ENCODE measurements at places on chromosomes 12 and 14. TPM values are rescaled to one million over a fixed set of nuclear protein-coding genes. Genes with fewer than 3 reads are reported as not detected.
A peak's percentile ranks its signal among the peaks of the same experiment; 100 is the strongest.

DNA sequence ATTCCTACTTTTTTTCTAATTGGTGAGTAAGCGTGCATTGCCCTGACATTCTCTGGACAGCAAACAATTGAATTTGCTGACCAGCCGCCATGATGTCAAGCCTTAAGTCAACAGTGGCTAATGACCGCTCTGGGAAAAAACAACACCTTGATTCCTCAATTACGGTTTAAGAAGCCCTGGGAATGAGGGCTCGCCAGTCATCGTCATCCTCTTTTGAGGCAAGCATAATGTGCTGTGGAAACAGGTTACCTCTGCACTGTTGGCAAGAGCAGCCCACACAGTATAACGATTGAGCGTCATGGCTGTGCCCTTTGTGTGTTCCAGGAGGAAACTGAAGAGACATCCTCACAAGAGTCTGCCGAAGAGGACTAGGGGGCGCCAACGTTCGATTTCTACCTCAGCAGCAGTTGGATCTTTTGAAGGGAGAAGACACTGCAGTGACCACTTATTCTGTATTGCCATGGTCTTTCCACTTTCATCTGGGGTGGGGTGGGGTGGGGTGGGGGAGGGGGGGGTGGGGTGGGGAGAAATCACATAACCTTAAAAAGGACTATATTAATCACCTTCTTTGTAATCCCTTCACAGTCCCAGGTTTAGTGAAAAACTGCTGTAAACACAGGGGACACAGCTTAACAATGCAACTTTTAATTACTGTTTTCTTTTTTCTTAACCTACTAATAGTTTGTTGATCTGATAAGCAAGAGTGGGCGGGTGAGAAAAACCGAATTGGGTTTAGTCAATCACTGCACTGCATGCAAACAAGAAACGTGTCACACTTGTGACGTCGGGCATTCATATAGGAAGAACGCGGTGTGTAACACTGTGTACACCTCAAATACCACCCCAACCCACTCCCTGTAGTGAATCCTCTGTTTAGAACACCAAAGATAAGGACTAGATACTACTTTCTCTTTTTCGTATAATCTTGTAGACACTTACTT, 138.9 kb downstream of the HMGA2 start:
- no peak for DNase-seq
- peaks cover 19% of the 10 kb centered on the region for H3K4me1 ChIP-seq
- no peaks in the 10 kb centered on the region for H3K27me3 ChIP-seq
- H3K27ac ChIP-seq, result 0 out of 2 replicates have a peak overlapping the region, but pooled peaks have one; percentile 8
- H3K36me3 ChIP-seq, result peaks cover 75% of the 10 kb centered on the region

DNA sequence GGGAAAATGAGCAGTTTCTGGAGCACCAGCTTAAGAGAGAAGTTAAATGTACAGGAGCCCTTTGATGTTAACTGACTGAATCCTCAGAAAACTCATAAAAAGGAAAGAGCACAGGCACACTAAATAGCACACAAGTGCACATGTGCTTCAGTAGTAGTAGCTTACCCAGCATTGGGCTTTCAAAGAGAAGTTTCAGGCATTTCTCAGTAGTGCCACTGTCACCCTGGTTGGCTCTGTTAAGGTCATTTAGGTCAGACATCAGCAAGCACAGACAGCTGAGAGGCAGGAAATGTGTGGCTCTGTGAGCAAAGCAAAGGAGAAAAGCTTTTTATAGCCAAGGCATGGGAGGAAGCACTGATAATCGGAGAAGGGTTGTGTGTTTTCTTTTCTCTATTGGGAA, 96.3 kb upstream of the HIF1A start:
- no peaks in the 10 kb centered on the region for H3K36me3 ChIP-seq
- no peaks in the 10 kb centered on the region for H3K27me3 ChIP-seq
- H3K4me1 ChIP-seq, result peaks cover 46% of the 10 kb centered on the region
- no peak overlapping the region for H3K27ac ChIP-seq
- DNase-seq, result no peak

DNA sequence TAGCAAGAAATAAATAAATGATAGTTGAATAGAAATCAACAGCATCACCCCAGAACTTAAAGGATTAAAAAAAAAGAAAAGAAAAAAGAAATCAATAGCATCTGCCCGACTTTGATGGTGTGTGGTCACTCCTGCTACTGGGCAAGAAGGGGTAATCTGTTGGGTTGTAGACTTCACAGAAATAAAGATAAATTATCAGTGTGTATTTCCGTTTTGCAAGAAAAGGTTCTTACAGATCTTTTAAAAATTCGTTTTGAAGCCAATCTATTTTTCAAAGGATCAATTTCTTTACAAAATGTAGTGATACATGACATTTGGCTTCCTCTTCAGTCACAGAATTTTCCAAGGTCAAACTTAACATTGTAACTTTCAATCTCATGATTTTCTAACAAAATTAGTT, 448.9 kb upstream of the FAR2 start:
- 0 out of 2 replicates have a peak, but pooled peaks cover 6% of the 10 kb centered on the region for H3K4me1 ChIP-seq
- no peaks in the 10 kb centered on the region for H3K27me3 ChIP-seq
- H3K27ac ChIP-seq, result no peak overlapping the region
- H3K36me3 ChIP-seq, result peaks cover 48% of the 10 kb centered on the region

DNA sequence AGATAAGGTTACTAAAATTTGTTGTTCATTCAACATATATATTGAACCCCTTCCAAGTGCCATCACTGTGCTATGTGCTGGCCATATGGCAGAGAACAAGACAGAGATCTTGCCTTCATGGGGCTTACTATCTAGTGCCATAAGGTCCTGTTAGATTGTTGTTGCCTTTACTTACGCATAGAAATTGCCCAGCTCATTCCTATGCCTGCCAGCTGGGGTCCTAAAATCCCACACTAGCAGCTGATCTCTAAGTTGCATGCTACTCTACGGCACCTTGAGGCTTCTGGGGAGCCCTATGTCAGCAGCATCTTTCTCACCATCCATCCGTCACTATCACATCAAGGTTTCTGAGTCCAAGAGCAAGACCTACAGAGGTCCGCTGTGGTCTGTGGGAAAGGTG, 1.4 kb upstream of the KCNK10 start:
- no peaks in the 10 kb centered on the region for H3K36me3 ChIP-seq
- H3K27ac ChIP-seq, result no peak overlapping the region
- H3K4me1 ChIP-seq, result no peaks in the 10 kb centered on the region
- no peak for DNase-seq
- peaks cover 95% of the 10 kb centered on the region for H3K27me3 ChIP-seq
- H3K4me3 ChIP-seq, result no peak overlapping the region

- H3K4me1 ChIP-seq, result peaks cover 5% of the 10 kb centered on the region
- no peaks in the 10 kb centered on the region for H3K36me3 ChIP-seq
These were observed 37.4 kb upstream of the OVCH1 start for GRCh38 chr12:29534935-29535334.

- no peak overlapping the region for H3K27ac ChIP-seq
- DNase-seq, result no peak
- no peak overlapping the region for H3K4me3 ChIP-seq
- H3K36me3 ChIP-seq, result no peaks in the 10 kb centered on the region
- no peaks in the 10 kb centered on the region for H3K4me1 ChIP-seq
These were observed 41.7 kb downstream of the PRKD1 start for GRCh38 chr14:29885988-29886387.

DNA sequence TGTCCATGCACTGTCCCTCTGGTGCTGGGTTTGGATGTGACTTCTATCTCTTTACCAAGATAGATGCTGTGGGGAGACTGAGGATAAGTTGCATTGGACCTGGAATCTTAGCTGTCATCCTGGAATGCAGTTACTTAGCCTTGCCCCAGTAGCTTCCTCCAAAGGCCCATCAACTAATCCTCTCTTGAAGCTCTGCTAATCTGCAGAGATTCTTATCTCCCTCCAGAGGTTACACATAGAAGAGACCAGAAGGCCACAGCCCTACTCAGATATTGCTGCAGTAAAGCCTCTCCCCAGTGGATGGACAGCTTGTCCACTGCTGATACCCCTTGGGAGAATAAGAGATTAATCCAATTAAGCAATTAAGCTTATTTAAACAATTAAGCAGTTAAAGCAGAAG, 867.2 kb downstream of the BCL11B start:
- H3K36me3 ChIP-seq, result no peaks in the 10 kb centered on the region
- H3K27ac ChIP-seq, result no peak overlapping the region
- H3K4me1 ChIP-seq, result no peaks in the 10 kb centered on the region
- H3K4me3 ChIP-seq, result no peak overlapping the region
- DNase-seq, result no peak

- H3K27ac ChIP-seq, result no peak overlapping the region
- no peaks in the 10 kb centered on the region for H3K4me1 ChIP-seq
- DNase-seq, result no peak
- H3K4me3 ChIP-seq, result no peak overlapping the region
These were observed 53.5 kb downstream of the ADGRD1 start for GRCh38 chr12:131007031-131007739.

DNA sequence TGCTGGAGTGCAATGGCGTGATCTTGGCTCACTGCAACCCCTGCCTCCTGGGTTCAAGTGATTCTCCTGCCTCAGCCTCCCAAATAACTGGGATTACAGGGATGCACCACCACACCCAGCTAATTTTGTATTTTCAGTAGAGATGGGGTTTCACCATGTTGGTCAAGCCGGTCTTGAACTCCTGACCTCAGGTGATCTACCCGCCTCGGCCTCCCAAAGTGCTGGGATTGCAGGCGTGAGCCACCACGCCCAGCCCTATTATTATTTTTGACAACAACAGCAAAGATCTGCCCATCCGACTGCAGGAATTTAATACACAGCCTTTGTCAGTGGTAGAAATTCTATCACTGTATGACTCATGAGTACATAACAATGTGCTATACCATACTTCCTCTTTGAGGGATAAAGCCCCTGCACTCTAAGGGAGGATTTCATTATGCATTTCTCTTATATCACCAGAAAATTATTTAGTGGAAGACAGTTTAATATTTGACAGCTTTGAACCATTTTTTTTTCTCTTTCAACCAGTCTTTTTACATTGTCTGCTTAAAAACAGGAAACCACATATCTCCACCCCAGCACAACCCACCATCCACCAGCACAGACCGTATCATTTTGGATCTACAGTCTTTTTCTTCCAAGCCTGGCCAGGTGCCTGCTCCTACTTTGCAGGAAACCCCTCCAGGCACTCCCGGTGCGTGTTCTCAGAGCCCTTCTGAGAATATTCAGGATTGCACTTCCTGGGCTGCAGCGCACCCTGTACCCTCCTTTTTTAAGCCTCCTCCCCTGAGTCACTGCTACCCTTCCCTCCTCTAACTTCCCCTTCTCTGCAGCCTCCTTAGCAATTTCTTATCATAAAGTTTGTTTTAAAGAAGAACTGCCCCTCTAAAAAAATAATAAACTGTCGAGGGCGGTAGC, 594 bp downstream of the ARHGDIB start:
- H3K4me3 ChIP-seq, result peak overlapping the region; percentile 59
- H3K27ac ChIP-seq, result peak overlapping the region; percentile 87
- H3K4me1 ChIP-seq, result peaks cover 17% of the 10 kb centered on the region
- no peaks in the 10 kb centered on the region for H3K36me3 ChIP-seq
- peak; percentile 66 for DNase-seq

GRCh38 chr14:104339829-104340228, 201.4 kb downstream of the KIF26A start:
- no peaks in the 10 kb centered on the region for H3K36me3 ChIP-seq
- peaks cover 39% of the 10 kb centered on the region for H3K27me3 ChIP-seq
- no peak overlapping the region for H3K4me3 ChIP-seq
- no peak for DNase-seq
- 0 out of 2 replicates have a peak, but pooled peaks cover 3% of the 10 kb centered on the region for H3K4me1 ChIP-seq

DNA sequence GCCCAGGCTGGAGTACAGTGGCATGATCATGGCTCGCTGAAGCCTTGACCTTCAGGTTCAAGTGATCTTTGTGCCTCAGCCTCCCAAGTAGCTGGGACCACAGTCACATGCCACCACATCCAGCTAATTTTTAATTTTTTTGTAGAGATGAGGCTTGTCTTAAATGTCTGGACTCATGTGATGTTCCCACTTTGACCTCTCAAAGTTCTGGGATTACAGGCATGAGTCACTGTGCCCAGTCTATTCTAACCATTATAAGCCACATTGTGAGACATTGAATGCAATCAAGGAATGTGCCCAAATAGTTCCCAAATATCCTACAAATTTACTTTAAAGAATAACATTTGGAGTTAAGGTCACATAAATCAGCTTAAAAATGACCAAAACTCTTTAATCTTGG, 130.7 kb upstream of the ARID2 start:
- no peaks in the 10 kb centered on the region for H3K36me3 ChIP-seq
- H3K4me1 ChIP-seq, result no peaks in the 10 kb centered on the region
- no peak overlapping the region for H3K4me3 ChIP-seq
- H3K27ac ChIP-seq, result no peak overlapping the region
- H3K27me3 ChIP-seq, result no peaks in the 10 kb centered on the region

GRCh38 chr12:25328072-25328712, 77.5 kb upstream of the KRAS start:
- no peaks in the 10 kb centered on the region for H3K4me1 ChIP-seq
- H3K27ac ChIP-seq, result no peak overlapping the region
- H3K36me3 ChIP-seq, result no peaks in the 10 kb centered on the region
- no peak for DNase-seq

DNA sequence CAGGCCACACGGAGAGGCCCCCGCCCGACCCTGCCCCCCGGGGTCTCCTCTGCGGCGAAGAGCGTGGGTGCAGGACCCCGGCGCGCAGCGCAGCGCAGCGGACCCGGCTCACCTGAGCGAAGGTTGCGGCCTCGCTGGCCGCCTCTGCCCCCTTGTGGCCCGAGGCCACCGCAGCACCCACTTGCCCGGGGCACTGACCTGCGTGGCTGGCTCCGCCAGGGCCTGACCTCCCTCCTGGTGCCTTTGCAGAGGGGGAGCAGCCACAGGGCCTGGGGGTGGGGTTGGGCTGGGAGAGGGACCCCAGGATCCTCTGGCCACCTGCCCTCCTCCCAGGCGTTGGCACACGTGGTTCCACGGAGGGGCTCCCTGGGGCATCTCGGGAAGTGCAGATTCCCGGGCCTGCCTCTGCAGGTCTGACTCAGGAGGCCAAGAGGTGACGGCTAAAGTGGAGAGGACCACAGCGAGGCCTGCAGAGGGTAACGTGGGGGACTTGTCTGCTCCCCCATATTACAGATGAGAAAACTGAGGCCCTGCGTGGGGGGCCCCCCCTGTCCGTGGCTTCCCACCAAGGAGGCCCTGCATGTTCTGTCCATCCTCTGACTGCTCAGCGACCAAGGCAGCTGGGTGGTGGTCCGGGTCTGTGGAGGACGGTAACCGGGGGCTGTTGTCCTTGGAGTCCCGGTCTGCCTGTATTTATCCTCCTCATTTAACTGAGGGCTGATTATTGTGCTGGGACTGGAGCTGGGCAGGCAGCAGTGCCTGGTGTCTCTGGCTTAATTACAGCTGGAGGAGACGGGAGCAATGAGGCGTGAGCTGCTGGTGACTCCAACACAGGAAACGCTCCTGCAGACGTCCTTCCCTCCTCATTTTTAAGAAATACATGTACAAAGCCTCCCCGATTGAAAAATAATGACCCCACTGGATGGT, 67.9 kb upstream of the BEGAIN start:
- no peaks in the 10 kb centered on the region for H3K27me3 ChIP-seq
- no peak overlapping the region for H3K27ac ChIP-seq

- no peaks in the 10 kb centered on the region for H3K27me3 ChIP-seq
- H3K27ac ChIP-seq, result peak overlapping the region; percentile 94
- H3K4me1 ChIP-seq, result peaks cover 51% of the 10 kb centered on the region
These were observed 109.4 kb upstream of the ATF7IP start for GRCh38 chr12:14256121-14256520.

HNF1A gene
- total RNA-seq, result not detected

VASH1 gene
- total RNA-seq, result 1.8 TPM

RNU6-7 gene
- not detected for total RNA-seq

CLEC2B gene
- total RNA-seq, result not detected
